ENCODE measurements at places on chromosomes 11 and 22.

DNA sequence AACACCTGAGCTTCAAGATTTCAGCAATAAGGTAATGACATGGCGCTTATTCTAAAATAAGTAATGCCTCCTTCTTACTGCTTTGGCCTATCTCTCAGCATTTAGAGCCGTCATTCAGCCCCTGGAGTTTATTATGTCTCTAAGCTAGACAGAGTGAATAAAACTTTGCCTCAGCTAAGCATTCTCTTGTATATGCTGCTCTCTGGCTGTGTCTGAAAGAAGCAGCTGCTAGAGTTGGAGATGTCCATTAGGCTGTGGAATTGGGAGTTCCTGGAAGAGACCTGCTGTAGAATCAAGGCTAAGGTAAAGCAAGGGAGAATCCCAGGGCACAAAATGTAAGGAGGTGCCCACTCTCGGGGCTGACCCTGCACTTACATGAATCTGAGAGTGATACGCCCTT lies 35.5 kb upstream of the TTC12 start:
- no peak for DNase-seq

DNA sequence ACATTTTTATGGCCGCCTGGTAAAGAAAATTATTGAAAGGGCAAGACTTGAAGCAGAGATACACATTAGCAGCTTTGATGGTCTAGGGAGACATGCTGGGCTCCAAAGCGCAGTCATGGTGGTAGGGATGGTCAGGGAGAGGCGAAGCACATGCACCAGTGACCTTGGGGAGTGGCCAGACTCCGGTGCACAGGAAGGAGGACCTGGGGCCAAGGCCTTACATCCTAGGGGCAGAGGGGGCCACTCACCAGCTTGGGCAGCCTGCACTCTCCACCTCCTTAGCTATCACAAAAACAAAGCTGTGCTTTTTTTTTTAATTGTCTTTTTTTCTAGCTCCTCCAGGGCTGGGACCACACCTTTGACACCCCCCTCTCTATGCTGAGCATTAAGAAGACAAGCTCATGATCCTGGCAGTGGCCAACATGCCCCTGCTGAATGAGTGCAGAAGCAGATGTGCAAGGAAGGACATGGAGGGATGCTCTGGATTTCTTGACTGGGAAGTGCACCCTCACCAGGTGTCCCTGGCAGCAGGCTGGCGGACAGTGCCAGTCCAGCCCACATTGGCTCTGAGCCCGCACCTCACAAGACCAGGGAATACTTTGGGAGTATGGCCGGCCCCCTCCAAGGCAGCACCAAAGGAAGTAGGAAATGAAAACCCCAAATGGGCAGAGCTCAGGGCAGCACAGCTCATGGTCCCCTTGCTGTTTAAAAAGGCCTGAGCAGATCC lies 619.9 kb downstream of the TBC1D22A start:
- no peak for DNase-seq

DNA sequence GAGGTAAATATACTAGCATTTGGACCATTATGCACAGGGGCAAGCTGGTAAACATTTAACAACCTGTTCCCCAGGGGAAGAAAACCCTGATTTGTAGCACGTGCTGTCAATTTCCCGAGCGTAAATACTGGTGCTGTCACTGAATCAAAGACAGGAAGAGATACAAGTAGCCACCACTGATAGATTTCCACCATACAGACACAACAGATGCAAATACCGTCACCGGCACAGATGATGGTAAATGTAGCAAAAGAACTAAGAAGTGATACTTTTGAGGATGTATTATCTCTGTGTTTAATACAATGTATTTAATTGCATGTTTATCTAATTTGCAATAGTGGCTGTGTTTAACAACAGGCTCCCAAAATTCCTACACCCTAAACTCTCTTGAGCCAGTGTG lies 39.6 kb downstream of the SHISAL1 start:
- no peak for DNase-seq

DNA sequence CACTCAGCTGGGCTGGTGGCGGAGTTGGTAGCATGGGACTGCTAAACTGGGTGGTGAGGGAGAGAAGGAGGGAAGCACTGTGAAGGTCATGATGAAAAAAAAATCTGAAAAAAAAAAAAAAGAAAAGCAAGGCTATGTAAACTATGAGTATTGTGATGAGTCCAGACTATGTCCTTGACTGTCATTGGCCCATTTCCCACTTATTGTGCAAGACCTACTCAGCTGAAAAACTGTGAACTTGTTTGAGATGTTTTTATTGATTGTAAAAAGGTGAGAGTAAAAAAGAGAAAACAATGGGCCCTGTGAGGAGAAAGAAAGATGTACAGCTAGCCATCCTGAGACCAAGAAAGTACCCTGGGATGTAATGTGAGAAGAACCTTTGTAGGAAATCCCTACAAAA lies 798.4 kb upstream of the TENM4 start:
- no peak for DNase-seq

DNA sequence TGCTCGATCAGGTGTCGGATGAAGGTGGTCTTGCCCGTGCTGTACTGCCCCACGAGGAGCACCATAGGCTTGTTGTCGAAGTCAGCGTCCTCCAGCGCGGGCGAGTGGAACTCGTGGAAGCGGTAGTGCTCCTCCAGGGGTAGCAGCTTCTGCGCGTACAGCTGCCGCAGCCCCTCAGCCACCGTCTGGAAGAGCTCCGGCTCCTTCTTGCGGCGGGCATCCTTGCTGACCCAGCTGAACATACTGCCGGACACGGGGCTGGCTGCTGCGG lies 263 bp downstream of the EHD1 start:
- no peak for DNase-seq

GRCh38 chr11:118887206-118887605 lies 3.5 kb downstream of the CXCR5 start:
- no peak for DNase-seq

Data from stimulated activated CD8-positive, alpha-beta memory T cell treated with anti-CD3 and anti-CD28 coated beads, Interleukin-12 subunit alpha, Interleukin-12 subunit beta, amount 100 ng/mL, for 4 hours (primary cell).